ENCODE measurements at places on chromosomes 11 and 22.
A peak's percentile ranks its signal among the peaks of the same experiment; 100 is the strongest.

DNA sequence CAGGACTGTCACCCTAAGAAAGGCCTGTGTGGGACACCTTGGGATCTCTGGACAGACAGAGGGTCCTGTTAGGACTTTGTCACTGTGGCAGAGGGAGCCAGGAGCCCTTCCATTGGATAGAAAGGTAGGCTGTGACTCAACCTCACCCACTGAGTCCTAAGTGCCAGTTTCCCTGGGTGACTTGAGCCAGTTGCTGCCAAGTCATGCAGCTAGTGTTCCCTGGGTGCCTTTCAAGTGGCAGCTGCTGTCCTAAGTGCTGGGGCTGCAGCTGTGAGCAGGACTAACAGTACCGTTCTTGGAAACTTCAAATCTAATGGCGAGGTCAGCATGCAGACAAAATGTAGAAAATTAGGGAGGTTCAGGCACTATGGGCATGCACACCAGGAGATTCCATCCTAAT is 393.7 kb downstream of the TMEM135 start:
- no peaks in the 10 kb centered on the region for H3K4me1 ChIP-seq
- H3K4me3 ChIP-seq, result no peak overlapping the region
- H3K27ac ChIP-seq, result no peak overlapping the region
- no peaks in the 10 kb centered on the region for H3K36me3 ChIP-seq

DNA sequence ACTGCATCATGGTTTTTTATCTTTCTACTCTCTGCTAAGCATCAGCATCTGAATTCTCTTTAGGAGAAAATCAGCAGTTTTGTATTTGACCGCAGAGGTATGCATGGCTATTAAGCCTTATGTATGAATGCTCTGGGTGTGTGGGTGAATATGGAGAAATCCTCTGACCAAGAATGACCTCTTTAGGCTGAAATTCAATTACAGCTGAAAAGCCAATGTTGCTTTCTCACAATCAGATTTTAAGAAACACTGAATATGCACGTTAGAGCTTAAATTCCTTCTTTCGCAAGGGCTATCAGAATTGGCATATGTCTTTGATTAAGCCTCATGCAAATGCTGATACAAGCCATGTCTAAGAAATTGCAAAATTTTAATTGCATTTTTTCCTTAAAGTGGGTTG is 43.2 kb downstream of the ARHGAP42 start:
- no peak for DNase-seq
- no peaks in the 10 kb centered on the region for H3K36me3 ChIP-seq
- no peaks in the 10 kb centered on the region for H3K27me3 ChIP-seq
- no peak overlapping the region for H3K4me3 ChIP-seq
- H3K27ac ChIP-seq, result no peak overlapping the region

DNA sequence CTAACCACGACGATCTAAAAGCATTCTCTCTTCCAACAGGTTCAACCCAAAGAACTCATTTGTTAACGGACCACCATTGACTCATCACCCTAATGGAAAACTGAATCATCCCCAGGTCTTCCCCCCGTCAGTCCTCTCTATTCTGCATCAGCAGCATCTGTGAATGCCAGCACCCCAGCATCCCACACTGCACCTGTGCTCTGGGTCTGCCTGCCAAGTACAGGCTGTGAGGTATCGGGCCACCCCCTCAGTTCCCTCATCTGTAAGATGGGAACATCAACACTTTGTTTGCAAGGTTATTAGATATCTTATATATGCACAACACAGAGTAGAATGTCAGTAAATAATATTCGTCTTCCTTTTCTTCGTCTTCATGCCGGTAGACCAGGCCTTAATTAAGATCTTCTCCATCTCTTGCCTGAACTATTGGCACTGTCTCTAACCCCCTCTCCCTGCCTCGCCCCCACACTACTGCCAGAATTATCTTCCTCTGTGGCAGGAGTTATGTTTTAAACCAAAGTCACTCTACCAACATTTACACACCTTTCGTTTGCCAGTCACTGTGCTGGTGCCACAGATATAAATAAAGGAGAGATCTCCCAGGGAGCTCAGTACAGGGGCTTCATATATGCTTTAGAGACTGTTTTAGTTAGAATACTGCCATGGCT is 7.8 kb upstream of the TMPRSS4 start:
- H3K36me3 ChIP-seq, result no peaks in the 10 kb centered on the region
- no peaks in the 10 kb centered on the region for H3K4me1 ChIP-seq
- no peak for DNase-seq
- no peak overlapping the region for H3K27ac ChIP-seq
- H3K27me3 ChIP-seq, result no peaks in the 10 kb centered on the region

DNA sequence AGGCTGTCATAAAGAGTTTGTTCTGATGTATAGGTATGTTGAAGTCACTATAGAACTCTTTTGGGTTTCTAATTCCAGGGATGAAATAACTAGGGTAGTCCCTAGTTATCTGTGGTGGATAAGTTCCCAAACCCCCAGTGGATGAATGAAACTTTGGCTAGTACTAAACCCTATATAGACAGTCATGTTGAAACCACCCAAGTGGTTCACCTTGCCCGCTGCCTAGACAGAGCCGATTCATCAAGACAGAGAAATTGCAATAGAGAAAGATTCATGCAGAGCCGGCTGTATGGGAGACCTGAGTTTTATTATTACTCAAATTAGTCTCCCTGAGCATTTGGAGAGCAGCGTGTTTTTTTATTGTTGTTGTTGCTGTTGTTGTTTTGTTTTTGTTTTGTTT is 23.8 kb upstream of the NUCB2 start:
- no peak overlapping the region for H3K4me3 ChIP-seq
- no peak for DNase-seq

- no peak for DNase-seq
- no peaks in the 10 kb centered on the region for H3K36me3 ChIP-seq
- no peaks in the 10 kb centered on the region for H3K27me3 ChIP-seq
- peak overlapping the region; percentile 89 for H3K27ac ChIP-seq
- peak overlapping the region; percentile 21 for H3K4me3 ChIP-seq
- peaks cover 9% of the 10 kb centered on the region for H3K4me1 ChIP-seq
Measured at GRCh38 chr11:121741351-121741760, 288.6 kb upstream of the SORL1-AS1 start.

DNA sequence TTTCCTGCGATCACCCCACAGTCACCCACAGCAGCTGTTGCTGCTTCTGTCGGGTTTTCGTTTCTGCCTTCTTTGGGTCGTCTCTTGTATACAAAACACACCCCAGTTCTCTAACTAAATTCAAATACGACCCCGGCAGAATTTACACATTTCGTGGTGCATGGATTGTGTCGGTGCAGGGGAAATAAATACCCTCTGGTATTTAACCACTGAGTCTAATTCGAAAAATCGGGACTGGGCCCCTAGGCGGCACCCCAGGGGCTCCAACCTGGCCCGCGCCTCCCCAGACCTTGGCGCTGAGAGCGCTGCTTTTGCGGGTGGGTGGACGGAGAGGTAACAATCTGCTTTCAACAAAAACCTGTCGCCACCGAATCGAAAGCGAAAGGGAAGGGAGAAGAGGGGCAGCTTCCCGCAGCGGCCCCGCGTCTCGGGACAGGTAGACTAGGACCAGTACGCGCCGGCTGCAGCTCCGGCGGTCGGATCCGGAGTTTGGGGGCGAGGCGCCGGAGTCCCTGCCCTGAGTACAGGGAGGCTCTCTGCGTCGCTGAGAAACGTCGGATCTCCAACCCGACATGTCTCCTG is 4.4 kb downstream of the ALX4 start:
- peak overlapping the region; percentile 49 for H3K4me3 ChIP-seq
- DNase-seq, result no peak
- H3K27me3 ChIP-seq, result no peaks in the 10 kb centered on the region
- no peak overlapping the region for H3K27ac ChIP-seq

GRCh38 chr11:36131721-36132397 is 157.4 kb downstream of the COMMD9 start:
- no peaks in the 10 kb centered on the region for H3K27me3 ChIP-seq
- peak; percentile 65 for DNase-seq
- H3K4me3 ChIP-seq, result no peak overlapping the region
- no peak overlapping the region for H3K27ac ChIP-seq

DNA sequence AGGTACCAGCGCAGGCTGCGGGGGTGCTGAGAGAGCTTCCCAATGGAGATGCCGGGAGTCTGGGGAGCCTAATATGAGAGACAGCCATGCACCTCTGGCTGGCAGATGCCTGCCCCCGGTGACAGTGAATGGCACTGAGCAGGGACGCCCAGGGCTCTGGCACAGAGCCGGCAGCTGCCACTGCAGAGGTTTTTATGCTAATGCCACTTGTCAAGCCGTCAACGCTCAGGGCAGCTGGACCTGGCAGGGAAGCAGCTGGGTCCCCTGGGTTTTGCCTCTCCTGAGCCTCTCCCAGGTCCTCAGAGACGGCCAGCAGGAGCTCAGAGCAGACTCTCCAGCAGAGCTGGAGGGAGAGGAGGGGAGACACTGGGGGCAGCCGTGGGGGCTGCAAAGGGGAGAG is 573.6 kb downstream of the BUD13 start:
- no peaks in the 10 kb centered on the region for H3K36me3 ChIP-seq
- H3K27me3 ChIP-seq, result no peaks in the 10 kb centered on the region
- no peak for DNase-seq
- peaks cover 1% of the 10 kb centered on the region for H3K4me1 ChIP-seq
- H3K4me3 ChIP-seq, result no peak overlapping the region

- no peak overlapping the region for H3K27ac ChIP-seq
- H3K4me3 ChIP-seq, result no peak overlapping the region
- no peaks in the 10 kb centered on the region for H3K36me3 ChIP-seq
- peaks cover 8% of the 10 kb centered on the region for H3K4me1 ChIP-seq
- no peak for DNase-seq
Measured at GRCh38 chr11:68300076-68300830, 12.1 kb upstream of the LRP5 start.

- H3K27me3 ChIP-seq, result no peaks in the 10 kb centered on the region
- peaks cover 69% of the 10 kb centered on the region for H3K4me1 ChIP-seq
- peak overlapping the region; percentile 29 for H3K27ac ChIP-seq
- no peak for DNase-seq
Measured at GRCh38 chr22:17913801-17914347, 110.5 kb downstream of the MICAL3 start.

GRCh38 chr11:131468565-131468964 is 98.2 kb downstream of the NTM start:
- no peak overlapping the region for H3K27ac ChIP-seq
- H3K27me3 ChIP-seq, result peaks cover 40% of the 10 kb centered on the region
- no peak for DNase-seq
- no peaks in the 10 kb centered on the region for H3K36me3 ChIP-seq
- no peak overlapping the region for H3K4me3 ChIP-seq

DNA sequence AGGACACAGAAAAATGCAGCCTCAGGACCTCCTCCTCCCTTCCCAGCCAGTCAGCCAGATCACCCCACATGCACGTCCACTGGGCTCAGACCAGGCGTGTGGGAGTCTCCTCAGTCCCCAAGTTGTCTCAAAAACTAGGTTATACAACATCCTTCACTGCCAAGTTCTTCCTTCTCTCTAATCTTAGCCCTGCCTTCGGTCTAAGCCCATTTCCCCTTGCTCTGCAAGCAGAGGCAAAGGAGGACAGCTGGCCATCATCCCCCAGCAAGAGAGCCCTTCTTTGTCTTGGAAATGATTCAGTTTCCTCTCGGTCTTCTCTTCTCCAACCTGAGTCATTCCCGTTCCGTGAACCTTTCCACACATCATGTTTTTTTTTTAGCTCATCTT is 14.0 kb upstream of the NRGN start:
- DNase-seq, result no peak
- no peaks in the 10 kb centered on the region for H3K27me3 ChIP-seq
- H3K27ac ChIP-seq, result peak overlapping the region; percentile 58

GRCh38 chr11:134277183-134278001 is 1.2 kb downstream of the GLB1L3 start:
- no peak for DNase-seq
- no peak overlapping the region for H3K27ac ChIP-seq
- peaks cover 23% of the 10 kb centered on the region for H3K4me1 ChIP-seq

DNA sequence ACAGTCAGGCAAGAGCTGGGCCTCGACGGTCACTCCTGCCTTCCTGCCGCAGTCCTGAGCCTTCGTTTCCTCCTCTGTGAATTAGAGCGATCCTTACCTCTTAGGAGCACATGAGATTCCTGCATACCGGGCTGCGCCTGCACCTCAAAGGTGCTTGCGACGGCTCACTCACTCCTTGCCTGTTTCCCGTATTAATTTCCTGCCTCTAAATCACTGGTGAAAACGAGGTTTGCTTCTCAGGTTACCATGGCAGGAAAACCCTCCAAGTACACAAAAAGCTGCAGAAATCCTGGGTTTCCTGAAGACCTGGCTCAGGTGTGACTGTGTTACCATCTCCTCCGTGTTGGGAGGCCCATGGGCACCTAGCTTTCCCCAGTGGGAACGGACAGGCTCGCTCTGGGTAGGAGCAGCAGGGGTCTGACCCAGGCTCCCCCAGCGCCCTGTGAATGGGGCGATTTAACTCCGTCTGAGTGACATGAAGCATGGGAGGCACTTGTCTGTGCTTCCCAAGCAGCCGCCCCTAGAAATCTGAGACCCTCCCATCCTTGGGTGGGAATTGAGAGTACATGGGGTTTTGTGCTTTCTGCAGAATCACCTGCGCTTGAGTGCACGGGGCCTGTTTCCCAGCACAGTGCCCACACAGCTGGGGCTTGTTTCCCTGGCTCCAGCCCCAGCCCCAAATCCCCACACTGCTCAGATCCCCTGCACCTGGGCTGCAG is 64.8 kb downstream of the PHF21B start:
- H3K27ac ChIP-seq, result no peak overlapping the region
- DNase-seq, result no peak
- H3K36me3 ChIP-seq, result no peaks in the 10 kb centered on the region
- peaks cover 61% of the 10 kb centered on the region for H3K27me3 ChIP-seq

DNA sequence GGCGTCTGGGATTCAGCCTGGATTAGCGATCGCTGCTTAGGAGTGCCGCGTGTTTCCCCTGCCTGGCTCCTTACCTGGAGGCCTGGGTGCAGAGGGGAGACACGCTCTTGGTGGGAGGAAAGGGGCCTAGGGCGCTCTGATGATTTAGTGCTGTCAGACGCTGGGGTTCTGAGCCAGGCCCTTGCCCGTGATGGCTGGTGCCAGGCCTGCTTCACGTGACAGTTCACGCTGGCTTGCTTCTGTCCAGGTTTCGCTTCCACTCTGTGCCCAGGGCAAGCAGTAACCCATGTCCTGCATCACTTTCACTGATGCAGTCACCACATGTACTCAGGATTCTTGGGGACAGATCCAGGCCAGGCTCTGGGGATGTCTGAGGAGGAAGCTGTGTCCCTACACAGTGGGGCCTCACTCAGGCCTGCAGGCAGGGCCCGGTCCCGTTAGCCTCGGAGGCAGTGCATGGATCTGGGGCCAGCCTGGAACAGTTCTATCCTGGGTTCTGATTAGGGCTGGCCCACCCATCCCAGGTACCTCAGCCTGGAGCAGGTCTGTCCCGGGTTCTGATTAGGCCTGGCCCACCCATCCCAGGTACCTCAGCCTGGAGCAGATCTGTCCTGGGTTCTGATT is 1220.9 kb downstream of the BRD1 start:
- H3K36me3 ChIP-seq, result no peaks in the 10 kb centered on the region
- H3K4me3 ChIP-seq, result no peak overlapping the region
- no peaks in the 10 kb centered on the region for H3K27me3 ChIP-seq
- DNase-seq, result no peak

GRCh38 chr11:76623884-76624419 is 46.6 kb downstream of the LRRC32 start:
- H3K27ac ChIP-seq, result peak overlapping the region; percentile 27
- no peaks in the 10 kb centered on the region for H3K27me3 ChIP-seq
- H3K4me1 ChIP-seq, result no peaks in the 10 kb centered on the region
- H3K4me3 ChIP-seq, result no peak overlapping the region

- H3K27me3 ChIP-seq, result no peaks in the 10 kb centered on the region
- H3K4me1 ChIP-seq, result no peaks in the 10 kb centered on the region
- H3K36me3 ChIP-seq, result no peaks in the 10 kb centered on the region
- H3K27ac ChIP-seq, result no peak overlapping the region
- H3K4me3 ChIP-seq, result no peak overlapping the region
- DNase-seq, result no peak
Measured at GRCh38 chr11:29258411-29258810, 758.4 kb downstream of the KCNA4 start.

Data from tibial artery (tissue), 4 donors.